Stimulated activated CD4-positive, alpha-beta T cell treated with anti-CD3 and anti-CD28 coated beads, TNF-alpha, amount 100 ng/mL, for 1 hour (primary cell): ENCODE measurements at places on chromosomes 5 and 9.

GRCh38 chr5:108024986-108025385, 354.2 kb upstream of the EFNA5 start:
- DNase-seq = no peak

- no peak for DNase-seq
Measured at GRCh38 chr5:71769287-71769686, 50.2 kb downstream of the CARTPT start.

DNA sequence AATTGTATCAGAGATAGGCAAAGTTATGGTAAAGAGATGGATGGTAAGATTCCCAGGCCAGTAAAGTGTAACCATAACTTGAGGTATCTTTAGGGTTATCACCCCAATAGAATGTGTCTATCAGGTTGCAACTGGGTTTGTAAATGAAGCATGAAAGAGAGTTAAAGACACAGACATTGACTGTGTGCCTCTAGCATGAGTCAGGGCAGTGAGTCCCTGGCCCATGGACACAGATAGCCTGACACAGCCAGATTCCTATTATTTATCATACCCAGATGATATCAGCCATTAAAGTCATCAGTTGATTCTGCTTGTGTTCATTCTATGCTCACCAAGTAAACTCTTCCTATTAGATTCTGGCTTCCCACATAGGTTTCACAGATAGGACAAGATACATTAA, 33.5 kb upstream of the SNAPC3 start:
- DNase-seq = no peak

DNA sequence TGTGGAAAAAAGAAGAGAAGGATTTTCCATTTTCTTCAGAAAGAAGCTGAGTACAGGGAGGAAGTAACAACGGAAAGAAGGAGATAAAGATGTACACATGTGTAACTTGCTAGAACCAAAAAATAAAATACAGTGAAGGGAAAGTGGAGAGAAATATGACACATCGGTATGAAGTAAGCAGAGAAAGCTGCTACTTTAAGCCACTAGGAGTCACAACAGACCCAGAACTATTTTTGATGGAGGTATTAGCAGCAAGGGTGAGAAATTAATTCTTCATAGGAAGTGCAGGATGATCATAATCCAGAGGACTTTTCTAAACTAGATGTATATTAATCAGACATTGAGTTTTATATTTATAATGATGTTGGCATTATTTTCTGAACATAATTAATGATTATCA, 88.5 kb downstream of the FAM174A start:
- no peak for DNase-seq

GRCh38 chr9:13857521-13857920, 456.4 kb downstream of the NFIB start:
- DNase-seq = no peak

DNA sequence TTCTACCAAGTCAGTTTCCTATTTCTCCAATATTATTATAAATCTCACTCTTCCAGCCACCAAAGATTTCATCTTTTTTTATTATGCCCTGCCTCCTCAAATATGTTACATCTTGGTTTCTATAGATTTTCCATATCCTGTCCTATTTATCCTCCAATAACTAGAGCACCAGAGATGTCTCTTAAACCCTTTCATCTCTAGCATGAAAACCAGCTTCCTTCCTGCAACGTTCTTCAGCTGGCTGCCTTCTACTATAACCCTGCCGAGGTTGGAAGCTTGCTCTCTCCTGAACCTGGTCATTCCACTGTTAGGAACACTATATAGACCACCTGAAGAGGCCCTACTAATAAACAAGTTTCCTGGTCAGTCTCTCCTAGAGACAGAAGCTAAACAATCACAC, 27.9 kb downstream of the FAM169A start:
- no peak for DNase-seq

GRCh38 chr9:110825950-110826349, 157.4 kb downstream of the MUSK start:
- DNase-seq = no peak

DNA sequence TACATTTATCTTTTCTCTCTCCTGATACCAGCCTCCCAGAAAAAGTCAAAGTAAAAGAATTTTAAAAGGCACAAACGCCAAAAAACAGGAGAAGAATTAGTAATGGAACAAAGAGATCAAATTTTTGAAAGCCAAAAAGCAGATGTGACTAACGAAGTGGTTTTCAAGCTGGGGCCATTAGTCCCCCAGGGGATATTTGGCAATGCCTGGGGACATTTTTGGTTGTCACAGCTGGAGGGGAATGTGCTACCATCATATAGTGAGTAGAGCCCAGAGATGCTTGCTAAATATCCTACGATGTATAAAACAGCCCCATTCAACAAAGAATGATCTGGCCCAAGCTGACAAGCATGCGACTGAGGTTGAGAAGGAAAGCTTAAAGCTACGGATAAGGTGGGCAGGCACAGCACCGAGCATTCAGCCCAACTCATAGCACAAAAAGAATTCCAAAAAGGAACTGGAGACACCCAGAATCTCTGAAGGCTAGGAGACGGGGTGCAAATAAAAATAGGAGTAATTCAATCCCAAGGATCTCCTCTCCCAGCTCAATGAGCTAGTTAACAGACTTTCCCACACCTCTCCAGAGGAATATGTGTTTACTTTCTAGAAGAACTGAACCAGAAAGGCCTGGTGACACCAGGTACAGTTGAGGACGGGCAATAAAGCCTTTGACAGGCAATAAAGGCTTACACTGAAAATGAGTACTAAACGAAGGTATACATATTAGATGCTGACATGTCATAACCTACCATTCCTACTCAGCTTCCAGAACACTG, 269.0 kb downstream of the DENND1A start:
- DNase-seq = no peak

DNA sequence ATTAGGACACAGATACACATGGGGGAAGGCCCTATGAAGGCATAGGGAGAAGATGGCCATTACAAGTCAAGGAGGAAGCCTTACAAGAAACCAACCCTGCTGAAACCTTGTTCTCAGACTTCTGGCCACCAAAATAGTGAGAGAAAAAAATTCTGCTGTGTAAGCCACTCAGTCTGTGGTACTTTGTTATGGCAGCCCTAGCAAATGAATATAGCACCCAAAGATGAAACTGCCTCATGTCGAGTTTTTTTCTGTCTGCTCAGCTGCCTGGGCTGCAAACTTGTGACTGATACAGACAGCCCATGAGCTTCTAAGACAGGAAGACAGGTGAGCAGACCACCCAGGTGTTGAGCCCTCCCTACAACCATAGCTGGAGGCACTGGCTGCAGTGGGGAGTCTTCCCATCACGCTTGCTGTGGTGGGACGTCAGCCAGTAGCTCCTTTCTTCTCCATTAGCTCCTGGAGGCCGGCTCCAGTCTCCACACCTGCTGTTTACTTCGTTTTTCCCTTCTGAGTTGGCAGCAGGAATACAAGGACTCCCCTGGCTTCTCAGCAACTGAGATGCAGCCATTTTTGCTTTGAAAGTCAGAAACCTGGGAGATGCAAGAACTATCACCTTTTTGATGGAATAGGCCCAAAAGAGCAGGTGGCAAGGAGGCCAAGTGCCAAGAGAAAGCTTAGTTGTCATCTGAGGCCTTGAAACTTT, 164.9 kb downstream of the SEMA6A start:
- DNase-seq = no peak

- DNase-seq = no peak
Measured at GRCh38 chr5:96745844-96746531, 61.8 kb downstream of the ERAP1 start.

- no peak for DNase-seq
Measured at GRCh38 chr5:42984307-42984706, 55.8 kb downstream of the ANXA2R start.

DNA sequence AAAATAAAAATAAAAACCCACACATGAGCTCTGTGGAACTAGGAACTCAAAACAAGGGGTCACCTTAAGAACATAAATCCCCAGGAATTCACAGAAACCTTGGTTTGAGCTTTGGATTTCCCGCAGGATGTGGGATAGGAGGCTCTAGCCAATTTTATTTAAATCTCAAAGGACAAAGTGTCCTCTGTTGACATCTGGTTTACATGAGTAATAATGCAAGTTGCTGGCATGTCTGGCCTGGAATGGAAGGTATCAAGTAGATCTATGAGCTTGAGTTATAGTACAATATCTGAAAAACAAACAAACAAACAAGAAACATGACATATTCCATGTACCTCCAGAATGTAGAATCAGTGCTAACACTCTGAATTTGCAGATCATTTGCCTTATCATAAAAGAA, 94.2 kb upstream of the SLIT3 start:
- DNase-seq = no peak
